ENCODE measurements at places on chromosomes 6 and 20.

GRCh38 chr6:146289816-146290588 is 253.6 kb upstream of the RAB32 start:
- DNase-seq: no peak

DNA sequence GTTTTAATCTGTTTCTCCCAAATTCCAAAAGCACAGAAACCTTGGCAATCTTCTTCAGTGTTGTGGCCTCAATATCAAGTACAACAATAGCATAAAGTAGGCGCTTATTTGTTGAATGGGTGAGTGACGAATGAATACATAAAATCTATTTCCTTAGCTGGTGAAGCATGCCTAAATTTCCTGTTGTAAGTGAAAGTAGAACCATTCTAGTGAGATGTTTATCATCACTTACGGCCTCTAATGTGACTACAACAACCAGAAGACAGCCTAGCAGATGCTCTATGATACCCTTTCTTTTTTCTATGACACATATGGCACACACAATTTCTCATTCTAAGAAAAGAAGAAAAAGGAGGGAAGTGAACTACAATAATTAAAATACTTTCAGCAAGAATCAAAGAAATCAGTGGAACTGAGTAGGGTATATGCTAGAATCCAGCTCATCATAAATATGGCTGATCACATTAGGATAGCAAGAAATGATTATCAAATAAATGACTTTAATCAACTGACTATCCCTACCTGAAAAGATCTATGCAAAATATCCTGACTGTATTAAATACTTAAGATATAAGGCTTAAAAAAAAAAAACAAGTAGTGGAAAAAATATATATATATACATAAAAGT is 67.4 kb downstream of the BTBD9 start:
- no peak for DNase-seq

GRCh38 chr20:2921506-2921905 is 48.2 kb downstream of the PTPRA start:
- DNase-seq: no peak

DNA sequence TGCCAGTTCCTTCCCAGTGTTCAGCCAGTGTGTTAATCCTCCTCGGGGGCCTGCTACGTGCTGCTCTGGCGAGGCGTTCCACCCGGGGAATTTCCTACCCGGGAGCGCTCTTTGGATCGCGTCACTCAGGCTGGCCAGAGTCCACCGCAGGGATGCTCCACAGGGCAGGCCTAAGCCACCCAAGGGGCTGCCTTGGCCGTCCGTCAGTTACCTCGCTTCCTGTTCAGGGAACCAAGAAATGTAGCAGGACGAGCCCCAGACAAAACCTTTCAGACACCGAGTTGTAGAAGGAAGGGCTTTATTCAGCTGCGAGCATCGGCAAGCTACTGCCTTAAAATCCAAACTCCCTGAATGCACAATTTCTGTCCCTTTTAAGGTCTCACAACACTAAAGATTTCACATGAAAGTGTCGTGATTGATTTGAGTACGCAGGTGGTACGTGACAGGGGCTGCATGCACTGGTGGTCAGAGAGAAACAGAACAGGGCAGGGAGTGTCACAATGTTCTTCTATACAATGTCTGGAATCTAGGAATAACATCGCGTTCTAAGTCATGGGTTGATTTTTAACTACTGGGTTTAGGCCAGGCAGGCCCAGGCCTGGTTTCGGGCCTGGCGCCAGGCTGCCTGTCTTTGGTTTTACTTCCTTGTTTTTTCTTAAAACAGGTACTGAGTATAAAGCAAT is 15.7 kb upstream of the POU5F1 start:
- DNase-seq: no peak

- no peak for DNase-seq
Observed at GRCh38 chr6:15518057-15518456, 144.8 kb downstream of the DTNBP1 start.

DNA sequence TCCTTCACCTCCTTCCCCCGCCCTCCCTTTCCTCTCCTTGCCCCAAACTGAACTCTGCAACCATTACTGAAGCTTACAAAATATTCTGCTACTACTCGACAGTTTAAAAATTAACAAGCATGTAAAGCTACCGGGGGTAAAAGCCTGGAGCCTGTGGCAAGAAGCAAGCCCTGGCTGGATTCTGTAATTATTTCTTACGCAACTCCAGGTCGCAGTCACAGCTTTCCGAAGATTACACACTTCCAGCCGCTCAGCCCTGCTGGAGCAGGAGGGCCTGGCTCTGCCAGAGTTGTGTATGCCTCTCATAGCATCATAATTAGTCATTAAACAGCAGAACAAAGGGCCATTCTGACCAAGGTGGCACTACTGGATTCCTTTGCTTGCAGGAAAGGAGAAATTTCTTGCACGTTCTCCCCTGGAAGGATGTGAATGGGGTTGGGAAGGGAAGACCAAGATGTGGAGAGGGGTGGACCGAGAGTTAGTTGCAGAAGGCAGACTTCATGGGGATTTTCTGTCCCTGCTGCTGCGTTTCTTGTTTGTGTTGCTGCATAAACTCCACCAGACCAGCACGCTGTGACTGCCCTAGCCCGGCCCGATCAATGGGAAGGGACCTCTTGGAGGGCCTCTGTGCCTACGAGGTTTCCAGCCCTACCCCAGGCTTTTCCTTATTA is 23.6 kb downstream of the FOXQ1 start:
- DNase-seq: no peak

DNA sequence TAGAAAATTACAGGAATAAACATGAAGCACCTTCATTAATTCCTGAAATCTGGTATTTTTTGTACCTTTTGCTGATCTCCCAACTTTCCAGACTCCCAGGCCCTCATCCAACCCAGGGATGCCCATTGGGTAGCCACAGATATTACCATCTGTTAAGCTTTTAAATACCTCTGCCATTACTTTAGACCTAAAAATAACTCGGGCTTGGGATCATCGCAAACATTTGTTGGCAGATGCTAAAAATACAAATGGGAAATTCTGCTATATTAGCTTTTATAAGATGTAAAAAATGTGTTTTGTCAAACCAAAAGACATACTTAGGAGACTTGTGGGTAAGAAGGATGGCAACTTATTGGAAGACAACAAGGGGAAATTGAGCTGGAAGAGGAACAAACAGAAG is 376.1 kb downstream of the CENPW start:
- no peak for DNase-seq

DNA sequence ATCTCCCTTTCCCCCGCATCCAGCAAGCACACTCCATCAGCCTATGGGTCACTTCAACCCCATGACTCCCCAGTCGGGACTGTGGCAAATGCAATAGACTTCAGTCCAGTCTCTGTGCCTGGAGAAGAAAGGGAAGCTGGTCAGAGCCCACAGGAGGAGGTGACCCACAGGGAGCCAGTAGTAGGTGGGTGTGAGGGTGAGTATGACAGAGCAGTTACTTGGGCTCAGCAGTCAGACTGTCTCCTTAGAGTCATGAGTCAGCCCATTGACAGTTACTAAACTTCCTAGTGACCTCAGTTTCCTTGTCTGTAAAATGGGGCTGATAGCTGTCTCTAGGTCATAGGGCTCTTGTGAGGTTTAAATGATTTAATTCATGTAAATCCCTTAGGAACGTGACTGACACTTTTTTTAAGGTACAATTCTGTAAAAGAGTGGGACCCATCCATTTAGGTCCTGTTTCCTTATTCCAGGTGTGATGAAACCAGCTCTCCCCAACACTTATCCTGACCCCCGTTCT is 33.9 kb upstream of the HLA-C start:
- no peak for DNase-seq

GRCh38 chr6:68754681-68755213 is 119.7 kb downstream of the ADGRB3 start:
- no peak for DNase-seq

DNA sequence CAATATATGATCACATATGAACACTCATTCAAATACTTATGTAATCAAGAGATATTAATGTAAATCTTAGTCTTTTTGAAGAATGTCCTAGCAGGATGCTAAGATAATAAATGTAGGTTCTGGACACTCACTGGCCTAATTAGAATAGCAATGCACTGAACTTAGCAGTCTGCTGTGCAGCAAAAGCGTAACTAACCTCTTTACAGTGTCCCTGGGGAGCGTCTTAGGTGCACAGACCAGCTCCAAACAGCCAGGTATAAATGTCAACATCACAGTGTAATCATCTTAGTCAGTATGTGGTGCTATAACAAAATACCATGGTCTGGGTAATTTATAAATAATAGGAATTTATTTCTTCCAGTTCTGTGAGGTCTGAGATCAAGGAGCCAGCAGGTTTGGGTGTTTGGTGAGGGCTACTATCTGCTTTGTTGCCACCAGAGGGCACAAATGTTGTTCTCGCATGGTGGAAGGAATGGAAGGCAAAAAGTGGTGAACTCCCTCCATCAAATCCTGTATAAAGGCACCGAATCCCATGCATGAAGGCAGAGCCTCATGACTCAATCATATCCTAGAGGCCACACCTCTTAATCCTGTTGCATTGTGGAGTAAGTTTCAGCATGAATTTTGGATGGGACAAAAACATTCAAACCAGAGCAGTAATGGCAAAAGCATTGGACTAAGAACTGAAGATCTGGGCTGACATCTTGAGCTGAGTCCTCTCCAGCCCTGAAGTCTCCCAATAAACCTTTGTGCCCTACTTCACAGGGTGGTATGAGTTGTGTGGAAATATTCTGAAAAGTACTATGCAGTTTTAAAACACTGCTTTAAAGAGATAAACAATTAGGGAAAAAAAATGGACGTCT is 41.8 kb upstream of the FOXO3 start:
- no peak for DNase-seq

DNA sequence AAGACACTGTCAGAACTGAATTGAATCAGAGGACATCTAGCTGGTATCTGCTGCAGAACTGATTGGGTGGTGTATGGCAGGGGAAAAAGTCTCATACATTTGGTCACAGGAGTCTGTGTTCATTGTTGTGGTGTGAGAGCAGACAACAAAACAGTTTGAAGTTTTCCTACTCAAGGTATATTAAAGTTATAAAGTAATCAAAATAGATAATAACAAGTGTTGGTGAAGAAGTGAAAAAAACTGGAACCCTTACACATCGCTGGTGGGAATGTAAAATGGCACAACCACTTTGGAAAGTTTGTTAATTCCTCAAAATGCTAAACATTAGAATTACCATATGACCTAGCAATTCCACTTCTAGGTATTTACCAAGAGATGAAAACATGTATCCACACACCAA is 24.7 kb downstream of the SRPK1 start:
- DNase-seq: no peak

DNA sequence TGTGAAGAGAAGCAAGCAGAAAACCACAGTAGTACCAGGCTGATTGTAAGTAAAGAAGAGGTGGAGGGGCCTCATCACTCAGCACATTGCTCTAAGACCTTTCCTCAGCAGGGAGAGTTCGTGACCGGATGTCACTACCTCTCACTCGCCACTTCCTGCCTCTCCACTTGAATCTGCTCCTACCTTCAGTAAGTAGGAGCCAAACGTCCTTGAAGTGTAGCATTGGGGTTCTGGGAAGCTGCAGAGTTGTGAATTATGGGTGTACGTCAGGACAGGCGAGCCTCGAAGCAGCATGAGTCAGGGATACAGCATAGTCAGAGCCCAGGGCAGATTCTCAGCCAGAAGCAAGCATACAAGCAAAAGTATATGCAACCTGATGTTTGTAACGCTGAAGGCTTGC is 224.9 kb downstream of the PHACTR1 start:
- DNase-seq: no peak

DNA sequence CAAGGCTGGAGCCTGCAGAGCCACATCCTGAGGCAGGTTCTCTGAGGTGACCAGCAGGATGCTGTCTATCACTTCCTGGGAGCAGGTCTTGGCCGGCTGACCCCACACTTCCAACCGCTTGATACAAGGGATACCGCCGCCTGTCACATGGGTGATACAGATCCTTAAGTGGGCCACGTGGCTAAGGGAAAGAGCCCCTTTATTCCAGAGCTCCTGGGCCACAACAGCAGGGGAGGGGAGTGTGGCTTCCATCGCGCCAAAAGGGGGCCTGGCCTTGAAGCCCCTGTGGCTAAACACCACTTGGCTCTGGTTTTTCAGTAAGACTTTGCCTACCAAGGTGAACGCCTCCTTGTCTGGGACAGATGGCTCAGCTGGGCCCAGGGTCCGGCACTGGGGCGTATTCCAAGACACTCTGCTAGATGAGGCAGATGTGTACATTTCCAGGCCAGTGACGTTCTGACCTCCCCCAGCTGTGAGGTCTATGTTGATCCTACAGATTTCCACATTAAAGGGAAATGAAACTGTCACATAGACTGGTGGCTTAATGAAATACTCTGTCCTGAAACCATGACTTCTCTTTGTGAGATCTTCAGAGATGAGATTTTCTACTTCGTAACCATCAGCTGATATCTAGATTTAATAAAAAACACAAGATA is 37.6 kb upstream of the AVP start:
- no peak for DNase-seq

GRCh38 chr6:96760153-96760687 is 77.1 kb downstream of the GPR63 start:
- no peak for DNase-seq

- DNase-seq: no peak
Observed at GRCh38 chr6:148451690-148452089, 109.1 kb downstream of the SASH1 start.

- DNase-seq: no peak
Observed at GRCh38 chr20:50332491-50332980, 141.9 kb downstream of the CEBPB start.

DNA sequence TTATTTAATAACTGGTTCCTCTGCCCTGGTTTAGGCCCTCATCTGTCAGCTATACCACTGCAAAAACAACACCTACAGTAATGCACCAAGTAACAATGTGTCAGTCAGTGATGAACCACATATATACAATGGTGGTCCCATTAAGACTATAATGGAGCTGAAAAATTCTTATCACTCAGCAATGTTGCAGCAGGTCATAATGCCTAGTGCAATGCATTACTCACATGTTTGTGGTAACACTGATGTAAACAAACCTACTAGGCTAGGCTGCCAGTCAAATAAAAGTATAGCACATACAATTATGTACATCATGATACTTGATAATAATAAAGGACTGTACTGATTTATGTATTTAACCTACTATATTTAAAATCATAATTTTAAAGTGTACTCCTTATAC is 31.3 kb downstream of the RARS2 start:
- DNase-seq: no peak

All from activated T-helper 1 cell treated with Interleukin-2 at 50 U/mL for 16 hours (primary cell).